ENCODE measurements at places on chromosomes 7 and 10.

DNA sequence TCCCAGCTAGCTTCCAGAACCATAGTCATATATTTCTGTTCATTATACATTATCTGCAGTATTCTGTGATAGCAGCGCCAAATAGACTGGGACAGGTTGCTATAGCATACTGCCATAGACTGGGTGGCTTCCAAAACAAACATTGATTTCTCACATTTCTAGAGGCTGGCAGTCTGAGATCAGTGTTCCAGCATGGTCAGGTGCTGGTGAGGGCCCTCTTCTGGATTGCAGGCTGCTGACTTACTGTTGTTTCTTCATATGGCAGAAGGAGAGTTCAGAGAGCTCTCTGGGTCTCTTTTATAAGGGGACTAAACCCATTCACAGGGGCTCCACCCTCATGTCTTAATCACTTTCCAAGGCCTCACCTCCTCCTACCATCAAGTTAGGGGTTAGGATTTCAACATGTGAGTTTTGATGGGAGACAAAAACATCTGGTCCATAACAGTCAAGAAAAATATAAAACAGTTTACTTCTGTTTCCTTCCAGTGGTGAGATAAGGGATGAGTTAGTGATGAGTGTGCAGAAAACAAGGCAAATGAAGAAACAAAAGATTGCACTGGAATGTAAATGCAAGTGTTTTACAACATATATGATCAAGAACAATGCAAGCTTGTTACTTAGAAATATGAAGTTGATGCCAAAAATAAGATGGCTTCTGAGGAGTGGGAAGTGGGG, 399.0 kb upstream of the C7orf33 start:
- peak; percentile 66 for DNase-seq

DNA sequence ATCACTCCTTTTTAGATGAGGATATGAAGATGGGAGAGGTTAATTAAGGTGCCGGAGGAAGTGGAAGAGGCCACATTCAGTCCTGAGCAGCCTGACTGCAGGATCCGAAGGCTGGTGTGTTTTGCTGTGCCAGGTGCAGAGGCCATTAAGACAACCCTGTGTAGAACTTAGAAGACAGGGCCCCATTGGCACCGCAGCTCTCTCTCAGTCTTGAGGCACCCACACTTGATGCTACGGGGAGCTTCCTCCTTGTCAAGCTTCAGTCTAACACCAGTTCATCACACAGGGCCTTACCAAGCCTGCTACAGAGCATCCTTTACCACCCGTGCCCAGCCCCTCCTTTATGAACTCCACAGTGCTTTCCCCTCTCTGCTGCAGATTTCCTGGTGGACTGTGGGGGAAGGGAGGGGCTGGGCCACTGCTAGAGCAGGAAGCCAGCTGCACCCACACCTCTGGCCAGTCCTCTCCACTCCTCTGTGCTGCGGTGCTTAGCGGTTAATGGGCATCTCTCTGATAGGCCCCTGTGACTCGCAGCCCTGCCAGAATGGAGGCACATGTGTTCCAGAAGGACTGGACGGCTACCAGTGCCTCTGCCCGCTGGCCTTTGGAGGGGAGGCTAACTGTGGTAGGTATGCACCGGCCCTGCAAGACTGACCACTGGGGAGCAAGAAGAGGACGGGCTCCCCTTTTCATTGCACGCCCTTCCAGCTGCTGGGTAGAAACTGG, 45.5 kb downstream of the VWA2 start:
- no peak for DNase-seq

DNA sequence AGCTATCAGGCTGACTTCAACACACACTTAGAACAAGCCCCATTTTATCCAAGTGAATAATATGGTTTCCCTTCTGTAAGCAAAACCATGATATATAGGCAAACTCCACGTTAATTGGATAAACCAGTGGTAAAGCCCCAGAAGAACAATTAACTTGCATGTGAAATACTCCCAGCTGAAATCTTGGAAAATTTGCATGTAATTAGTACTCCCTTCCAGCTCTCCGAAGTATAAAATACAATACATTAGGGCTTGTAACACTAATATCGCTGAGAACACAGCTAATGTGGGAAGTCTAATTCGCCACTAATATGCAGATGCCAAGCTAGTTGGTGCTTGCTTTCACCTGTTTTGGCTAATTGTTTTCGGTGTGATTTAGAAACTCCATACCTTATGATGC, 859.0 kb upstream of the AUTS2 start:
- no peak for DNase-seq

DNA sequence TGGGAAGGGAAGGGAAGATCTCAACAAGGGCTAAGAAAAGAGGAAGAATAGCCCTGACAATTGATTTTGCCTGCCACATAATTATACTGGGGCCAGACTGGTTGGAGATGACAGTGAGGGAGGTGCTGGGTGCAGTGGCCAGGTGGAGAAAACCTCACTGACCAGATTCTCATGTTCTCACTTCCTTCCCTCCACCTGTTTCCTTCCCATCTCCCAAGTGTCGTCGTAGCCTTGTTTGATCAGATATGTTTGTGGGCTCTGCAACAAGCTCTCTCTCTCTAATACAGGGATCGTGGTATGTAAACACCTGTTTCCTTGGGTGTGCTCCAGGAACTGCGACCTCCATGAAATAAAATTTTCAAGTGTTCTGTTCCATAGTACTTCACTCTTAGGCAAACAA, 60.2 kb downstream of the VCL start:
- DNase-seq, result no peak

Data from NCI-H345 (cell line).